Activated CD4-positive, alpha-beta T cell treated with anti-CD3 and anti-CD28 coated beads for 24 hours (primary cell): ENCODE measurements at places on chromosomes 12 and 14.

GRCh38 chr12:91988086-91988923 is 157.3 kb downstream of the BTG1 start:
- no peak for DNase-seq

DNA sequence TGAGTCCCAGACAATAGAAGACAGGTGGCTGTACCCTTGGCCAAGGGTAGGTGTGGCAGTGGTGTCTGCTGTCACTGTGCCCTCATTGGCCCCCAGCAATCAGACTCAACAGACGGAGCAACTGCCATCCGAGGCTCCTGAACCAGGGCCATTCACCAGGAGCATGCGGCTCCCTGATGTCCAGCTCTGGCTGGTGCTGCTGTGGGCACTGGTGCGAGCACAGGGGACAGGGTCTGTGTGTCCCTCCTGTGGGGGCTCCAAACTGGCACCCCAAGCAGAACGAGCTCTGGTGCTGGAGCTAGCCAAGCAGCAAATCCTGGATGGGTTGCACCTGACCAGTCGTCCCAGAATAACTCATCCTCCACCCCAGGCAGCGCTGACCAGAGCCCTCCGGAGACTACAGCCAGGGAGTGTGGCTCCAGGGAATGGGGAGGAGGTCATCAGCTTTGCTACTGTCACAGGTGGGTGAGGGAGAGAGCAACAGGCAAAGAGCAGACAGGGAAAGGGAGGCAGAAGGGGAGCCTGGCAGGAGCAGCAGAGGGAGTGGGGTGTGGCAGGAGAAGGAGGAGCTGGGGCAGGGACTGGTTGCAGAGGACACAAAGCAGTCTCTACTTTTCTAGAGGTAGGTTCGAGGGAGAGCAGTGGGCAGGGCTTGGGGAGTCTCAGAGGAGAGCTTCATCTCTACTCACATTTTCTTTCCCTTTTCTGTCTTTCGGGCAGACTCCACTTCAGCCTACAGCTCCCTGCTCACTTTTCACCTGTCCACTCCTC is 452 bp downstream of the INHBE start:
- no peak for DNase-seq

- no peak for DNase-seq
Measured at GRCh38 chr14:33796356-33796755, 154.5 kb downstream of the EGLN3 start.

DNA sequence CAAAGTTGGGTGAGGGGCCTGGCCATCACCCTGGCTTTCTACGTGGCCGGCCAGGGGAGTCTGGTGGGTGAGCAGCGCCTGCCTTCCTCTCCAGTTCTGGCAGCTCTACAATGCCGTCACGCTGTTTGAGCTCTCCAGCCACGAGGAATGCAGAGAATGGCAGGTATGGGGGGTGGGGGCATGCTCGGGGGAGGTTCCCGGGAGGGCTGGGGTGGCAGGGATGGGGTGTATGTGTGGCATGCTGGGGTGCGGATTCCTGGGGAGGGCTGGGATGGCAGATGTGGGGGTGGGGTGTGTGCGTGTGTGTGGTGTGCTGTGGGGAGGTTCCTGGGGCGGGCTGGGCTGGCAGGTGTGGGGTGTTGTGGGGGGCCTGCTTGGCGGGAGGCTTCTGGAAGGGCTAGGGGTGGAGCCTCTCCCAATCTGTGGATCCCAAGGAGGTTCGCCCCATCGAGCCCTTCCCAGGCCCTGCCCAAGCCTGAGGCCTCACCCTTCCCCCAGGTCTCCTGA is 18.5 kb downstream of the RHOF start:
- no peak for DNase-seq

- peak; percentile 19 for DNase-seq
Measured at GRCh38 chr12:8698132-8698851, 501 bp downstream of the RIMKLB start.

GRCh38 chr12:27506645-27507189 is 17.3 kb upstream of the PPFIBP1 start:
- DNase-seq: no peak

DNA sequence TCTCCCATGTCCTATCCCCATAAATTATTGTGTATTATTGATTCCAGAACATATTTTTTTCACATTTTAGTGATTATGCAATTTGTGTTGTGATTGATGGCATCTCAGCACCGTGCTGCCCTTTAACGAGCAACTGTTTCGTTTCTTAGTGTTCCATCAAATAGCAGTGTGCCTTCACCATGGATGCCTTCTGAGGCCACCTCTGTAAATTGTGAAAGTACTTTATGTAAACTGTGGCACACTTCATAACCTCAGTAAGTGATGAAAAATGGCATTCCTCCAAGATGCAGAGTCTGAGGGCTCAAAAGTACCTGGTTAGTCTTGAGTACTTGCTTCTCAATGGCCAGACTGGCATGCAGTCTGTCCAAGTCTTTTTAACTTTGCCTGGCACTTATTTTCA is 8.2 kb downstream of the CHST11 start:
- DNase-seq: no peak

- DNase-seq: no peak
Measured at GRCh38 chr12:1811948-1812291, 8.4 kb upstream of the LRTM2 start.

DNA sequence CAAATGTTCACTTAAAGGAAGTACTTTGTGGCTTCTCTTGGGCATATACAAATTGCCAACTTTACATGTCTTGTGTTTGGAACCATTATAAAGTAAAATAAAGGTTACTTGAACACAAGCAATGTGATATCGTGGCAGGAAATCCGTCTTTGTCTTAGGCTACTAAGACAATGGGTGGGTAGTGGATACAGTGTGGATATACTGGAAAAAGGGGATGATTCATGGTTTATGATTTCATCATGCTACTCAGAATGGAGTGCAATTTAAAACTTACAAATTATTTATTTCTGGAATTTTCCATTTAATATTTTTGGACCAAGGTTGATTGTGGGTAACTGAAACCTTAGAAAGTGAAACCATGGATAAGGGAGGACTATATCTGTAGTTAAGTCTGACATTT is 48.4 kb downstream of the MYRFL start:
- DNase-seq: no peak

GRCh38 chr14:20555845-20556244 is 5.0 kb downstream of the RNASE9 start:
- no peak for DNase-seq

DNA sequence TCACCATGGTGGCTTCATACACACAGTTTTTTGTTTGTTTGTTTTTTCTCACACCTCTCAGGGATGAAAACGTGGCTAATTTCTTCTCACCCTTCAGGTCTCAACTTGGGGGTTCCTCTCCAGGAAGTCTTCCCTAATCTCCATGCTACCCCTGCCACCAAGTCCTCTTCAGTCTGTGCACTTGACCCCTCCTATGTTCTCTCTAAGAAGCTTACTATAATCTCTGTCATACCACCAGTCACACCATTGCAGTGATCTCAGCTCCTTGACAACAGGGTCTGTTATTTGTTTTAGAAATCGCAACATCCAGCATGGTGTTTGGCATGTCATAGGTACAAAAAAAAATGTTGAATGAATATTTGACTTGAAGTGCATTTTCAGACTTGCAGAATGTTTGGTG is 83.4 kb downstream of the PRORP start:
- no peak for DNase-seq

DNA sequence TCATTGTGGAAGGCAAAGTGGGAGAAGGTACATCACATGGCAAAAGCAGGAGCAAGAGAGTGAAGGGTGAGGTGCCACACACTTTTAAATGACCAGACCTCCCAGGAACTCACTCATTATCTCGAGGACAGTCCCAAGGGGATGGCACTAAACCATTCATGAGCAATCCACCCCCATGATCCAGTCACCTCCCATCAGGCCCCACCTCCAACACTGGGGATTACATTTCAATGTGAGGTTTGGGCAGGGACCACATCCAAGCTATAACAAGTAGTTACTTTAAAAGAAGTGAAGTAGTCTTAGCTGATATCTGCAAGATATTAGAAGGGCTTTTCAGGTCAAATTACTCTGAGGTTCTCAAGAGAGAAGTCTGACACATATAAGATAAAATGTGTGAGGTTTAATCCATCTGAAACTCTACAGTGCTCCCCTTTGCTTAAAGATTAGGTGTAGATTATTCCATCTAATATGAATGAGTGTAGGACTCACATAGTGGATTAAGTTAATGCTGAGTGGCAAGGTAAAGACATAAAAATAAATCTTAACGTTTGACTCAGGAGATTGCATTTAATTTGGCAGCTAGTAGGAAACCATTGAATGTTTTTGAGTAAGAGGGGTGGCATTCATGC is 130.8 kb downstream of the TMX1 start:
- DNase-seq: no peak

DNA sequence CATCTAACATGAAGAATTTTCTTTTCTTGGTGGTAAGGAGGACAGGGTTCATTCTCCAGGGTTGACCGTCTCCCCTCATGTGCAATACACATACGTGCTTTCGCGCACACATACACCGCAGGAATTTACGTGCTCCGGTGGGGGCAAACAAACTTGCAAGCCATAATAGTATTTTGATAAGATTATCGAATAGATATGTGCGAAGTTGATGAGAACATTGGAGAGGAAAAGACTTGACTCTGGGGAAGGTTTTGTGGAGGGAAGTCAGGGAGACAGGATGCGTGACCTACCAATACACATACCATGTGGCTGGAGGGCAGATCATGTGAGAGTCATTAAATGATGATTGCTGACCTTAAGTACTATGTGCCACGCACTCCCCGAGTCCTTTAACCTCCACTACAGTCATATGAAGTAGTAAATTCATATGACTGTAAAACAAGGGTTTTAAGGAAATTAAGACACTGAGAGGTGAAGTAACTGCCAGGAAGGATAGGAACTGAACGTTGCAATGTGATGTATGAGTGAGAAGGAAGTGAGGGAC is 921 bp downstream of the RAD51B start:
- no peak for DNase-seq

GRCh38 chr12:51874000-51874399 is 13.9 kb upstream of the ANKRD33 start:
- no peak for DNase-seq

GRCh38 chr12:10747730-10748129 is 24.6 kb upstream of the YBX3 start:
- no peak for DNase-seq

DNA sequence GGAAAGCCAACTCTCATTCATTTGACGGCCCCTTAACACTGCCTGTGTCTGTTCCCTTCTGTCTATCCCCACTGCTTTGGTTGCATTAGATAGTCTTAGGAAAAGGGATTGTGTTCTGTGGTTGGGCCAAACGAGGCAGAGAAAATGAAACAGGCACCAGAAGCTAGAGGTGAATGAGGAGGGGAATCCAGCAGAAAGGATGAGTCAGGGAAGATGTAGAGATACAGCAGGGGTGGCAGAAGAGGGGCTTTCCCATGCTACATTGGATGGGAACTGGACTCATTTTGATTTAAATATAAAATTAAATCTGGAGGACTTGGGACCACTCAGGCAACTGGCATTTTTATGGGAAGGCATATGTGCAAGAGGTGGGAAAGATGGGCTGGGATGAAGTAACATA is 43.3 kb downstream of the OTOGL start:
- DNase-seq: no peak

- DNase-seq: no peak
Measured at GRCh38 chr14:45649051-45649450, 396.0 kb upstream of the MIS18BP1 start.

DNA sequence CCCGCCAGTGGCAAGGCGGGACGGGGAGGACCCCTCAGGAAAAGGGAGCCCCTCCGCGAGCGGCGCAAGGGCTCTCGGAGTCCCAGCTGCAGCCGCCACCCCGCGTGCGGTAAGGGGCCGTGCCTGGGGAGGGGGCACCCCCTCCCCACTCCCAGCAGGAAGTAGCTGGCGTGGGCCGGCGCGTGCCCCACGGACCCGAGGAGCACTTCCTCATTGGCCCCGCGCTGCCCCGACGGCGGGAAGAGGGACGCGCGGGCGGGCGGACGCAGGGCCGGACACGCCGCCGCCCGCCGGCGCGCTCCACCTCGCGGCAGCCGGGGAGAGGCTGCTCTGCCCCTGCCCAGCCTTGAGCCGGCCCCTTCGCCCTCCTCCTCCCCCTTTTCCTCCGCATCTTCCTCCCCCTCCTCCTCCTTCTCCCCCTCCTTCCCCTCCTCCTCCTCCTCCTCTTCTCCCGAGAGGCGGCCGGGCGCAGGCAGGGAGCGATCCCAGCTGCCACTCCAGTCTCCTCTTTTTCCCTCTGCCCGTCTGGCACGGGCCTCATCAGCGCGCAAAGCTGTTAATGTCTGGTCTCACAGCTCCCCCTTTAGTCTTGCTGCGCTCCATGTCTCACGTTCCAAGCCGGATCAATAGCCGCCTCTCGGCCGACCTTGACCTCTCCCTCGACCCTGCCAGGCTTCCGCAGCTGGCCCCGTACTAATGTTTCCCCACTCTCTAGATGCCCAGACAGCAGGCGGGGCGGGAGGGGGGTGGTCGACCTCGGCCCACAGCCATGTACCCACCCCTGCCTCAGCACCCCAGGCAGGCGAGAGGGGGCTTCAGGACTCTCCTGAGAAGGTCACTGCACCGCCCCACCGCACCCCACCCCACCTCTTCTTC is 2.6 kb upstream of the BCL11B start:
- no peak for DNase-seq

DNA sequence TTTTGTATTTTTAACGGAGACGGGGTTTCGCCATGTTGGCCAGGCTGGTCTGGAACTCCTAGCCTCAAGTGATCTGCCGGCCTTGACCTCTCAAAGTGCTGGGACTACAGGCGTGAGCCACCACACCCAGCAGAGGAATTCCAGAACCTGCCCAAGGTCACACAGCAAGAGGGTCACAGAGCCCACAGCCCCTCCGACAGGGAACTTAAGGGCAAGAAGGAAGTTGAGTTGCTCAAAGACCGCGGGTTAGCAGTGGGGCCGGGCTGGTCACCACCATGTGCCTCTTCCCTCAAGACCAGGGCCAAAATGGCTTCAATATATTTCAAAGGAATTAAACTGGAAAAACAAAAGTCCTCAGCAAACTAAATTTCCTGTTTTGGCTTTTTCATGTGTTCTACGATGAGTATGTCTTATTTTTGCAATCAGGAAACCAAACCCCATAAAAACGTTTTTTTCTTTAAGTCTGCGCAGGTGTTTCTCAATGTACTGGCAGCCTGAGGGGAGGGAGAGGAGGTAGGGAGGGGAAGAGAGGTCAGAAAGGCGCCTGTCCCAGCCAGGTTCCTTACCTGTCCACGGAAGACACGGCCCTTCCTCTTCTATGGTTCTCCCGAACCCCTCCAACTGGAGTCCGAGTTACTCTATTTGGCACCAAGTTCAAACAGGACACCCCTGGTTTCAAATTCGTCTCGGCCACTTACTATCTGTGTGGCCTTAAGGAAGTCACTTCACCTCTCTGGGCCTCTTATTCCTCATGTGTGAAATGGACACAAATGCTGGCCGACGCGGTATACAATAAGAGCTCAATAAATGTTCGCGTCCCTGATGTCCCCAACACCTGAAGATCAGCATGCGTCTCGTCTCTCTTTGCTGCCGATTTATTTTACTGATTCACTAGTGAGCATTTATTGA is 778 bp downstream of the SLC8B1 start:
- DNase-seq: no peak

GRCh38 chr12:66191547-66192126 is 2.6 kb downstream of the IRAK3 start:
- no peak for DNase-seq

GRCh38 chr14:81324011-81324410 is 76.1 kb downstream of the STON2 start:
- DNase-seq: no peak
